ENCODE measurements at places on chromosomes 12 and 14.

DNA sequence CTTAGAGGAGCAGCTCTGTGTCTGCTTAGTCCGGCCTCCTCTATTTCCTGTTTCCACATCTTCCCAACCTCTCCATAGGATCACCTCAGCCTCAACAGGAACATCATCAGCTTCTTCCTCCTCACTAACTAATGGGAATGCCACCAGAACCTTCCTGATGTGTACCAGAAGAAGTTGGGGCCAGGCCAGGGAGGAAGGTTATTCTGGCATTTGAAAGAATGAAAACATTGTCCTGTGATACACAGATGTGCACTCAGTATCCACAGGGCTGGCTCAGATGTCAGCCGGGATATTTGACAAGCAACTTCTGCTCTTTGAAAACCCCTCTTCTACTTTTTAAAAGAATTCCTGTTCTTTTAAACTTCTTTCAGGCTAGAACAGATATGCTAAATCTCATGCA lies 63.6 kb downstream of the TMEM30B start:
- DNase-seq = no peak

DNA sequence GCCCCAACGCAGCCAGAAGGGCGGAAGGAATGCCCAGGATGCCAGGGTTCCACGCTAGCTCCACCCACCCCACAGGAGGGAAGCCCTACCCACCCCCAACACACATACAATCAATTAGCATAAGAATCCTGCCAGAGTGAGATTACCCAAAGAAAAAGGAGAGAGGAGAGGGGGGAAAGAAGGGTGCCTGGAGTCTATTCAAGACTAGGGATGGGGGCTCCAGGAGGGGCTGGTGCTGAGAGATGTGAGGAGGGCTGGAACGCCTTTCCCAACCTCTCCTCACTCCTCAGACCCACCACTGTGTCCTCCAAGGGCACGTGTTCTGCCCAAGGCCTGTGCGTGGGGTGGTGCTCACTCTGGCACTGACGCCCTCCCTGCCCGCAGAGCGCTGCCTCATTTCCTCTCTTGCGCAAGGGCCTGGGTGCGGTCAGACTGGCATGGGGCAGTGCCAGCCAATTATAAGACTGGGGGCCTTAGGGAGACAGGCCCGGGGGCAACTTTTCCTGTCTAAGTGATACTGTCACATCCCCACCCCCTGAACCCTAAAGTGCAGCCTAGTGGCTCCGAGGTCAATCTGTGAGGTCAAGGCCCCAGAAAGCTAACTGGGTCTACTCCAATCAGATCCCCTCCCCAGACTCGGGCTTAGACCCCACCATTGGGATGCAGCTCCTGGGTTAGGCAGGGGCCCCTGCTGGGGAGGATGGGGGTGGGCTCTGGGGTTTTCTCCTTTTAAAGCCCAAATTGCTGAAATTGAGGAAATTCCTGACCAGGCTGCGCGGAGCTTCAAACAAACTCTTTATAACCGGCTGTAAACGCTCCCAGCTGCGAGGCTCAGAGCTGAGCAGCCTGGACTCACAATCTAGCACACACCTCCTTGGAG lies 10.2 kb upstream of the ITGB7 start:
- no peak for DNase-seq

- no peak for DNase-seq
These were observed 194.4 kb downstream of the RASSF9 start for GRCh38 chr12:85641796-85642195.

GRCh38 chr14:38357557-38357956 lies 101.7 kb upstream of the CLEC14A start:
- DNase-seq = no peak

GRCh38 chr12:84191779-84192178 lies 720.8 kb downstream of the SLC6A15 start:
- no peak for DNase-seq

GRCh38 chr14:55512421-55512820 lies 67.6 kb upstream of the KTN1 start:
- no peak for DNase-seq

GRCh38 chr14:96649327-96649601 lies 147.1 kb downstream of the PAPOLA start:
- DNase-seq = no peak

- peak; percentile 16 for DNase-seq
These were observed 6.2 kb downstream of the CHST11 start for GRCh38 chr12:104462931-104463339.

GRCh38 chr12:27284751-27285150 lies 40.7 kb downstream of the STK38L start:
- DNase-seq = no peak

DNA sequence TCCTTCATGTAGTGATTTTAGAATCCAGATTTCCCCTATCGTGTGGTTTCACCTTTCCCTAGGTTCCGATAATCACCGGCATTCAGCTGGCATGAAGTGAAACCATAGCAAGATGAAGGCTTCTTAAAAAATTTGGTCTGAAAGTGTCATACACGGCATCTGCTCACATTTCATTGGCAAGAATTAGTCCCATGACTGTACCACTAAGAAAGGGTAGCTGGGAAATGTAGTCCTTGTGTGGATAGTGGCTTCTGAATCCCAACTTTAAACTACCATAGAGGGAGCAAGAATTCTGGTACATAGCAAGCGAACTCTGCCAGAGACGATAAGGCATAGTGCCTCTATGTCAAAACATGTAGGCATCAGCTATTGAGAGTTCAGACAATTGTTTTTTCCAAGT lies 360.1 kb upstream of the TBX3 start:
- DNase-seq = no peak

DNA sequence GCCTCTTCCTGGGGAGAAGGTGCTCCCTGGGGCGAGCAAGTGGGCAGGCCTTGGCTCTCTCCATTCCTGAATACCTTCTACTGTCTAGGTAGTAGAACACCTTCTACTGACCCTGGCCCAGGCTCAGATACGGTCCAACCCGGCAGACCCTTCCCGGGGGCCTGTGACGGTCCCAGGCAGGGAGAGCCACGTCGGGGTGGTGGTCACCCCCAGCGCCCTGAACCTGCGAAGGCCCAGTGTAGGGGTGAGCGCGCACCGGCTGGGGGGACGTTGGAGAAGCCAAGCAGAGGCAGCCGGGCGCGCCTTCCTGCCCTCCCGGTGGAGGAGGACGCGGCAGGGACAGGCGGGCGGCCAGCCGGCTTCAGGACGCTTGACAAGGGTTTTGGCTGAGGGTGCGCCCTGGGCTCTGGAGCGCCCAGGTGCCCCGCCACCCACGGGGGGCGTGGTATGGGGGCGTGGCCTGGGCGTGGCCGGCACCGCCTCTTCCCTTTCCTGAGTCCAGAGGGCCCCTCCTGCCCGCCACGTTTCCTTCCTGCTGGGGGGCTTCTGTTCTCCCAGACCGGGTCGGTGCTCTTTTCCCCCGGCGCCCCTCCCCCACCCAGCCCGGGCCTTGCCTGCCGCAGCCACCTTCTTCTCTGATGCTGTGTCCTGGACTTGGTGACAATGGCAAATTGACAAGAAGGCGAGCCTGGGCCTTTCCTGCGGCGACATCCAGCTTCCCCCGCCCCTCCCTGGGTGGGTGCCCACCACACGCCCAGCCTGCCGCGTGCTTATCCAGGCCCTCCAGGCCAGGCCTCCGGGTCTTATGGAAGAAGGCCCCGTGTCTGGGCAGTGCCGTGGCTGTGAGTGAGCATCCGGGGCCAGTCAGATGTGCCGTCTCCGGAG lies 24.5 kb upstream of the PPP1R13B start:
- peak; percentile 91 for DNase-seq

- DNase-seq = no peak
These were observed 119.3 kb upstream of the OVCH1 start for GRCh38 chr12:29616664-29617406.

DNA sequence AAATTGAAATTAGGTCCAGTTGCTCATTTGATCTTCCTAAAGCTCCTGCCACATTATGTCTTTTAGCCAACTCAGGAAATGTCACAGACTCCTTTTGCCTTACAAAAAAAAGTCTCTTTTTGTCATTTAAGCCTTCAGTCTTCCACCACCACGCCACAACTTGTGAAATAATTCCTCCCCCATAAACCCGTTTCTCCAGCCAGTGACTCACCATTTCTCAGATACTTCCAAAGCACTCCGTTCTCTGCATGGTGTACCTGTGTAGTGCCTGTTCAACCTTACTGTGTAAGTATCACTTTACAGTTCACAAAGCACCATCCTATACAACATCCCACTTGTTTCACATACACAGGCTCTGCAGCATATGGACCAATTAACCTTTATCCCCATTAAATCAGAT lies 139.5 kb upstream of the AEBP2 start:
- DNase-seq = no peak

- no peak for DNase-seq
These were observed 21.1 kb downstream of the EVL start for GRCh38 chr14:100086361-100086760.

DNA sequence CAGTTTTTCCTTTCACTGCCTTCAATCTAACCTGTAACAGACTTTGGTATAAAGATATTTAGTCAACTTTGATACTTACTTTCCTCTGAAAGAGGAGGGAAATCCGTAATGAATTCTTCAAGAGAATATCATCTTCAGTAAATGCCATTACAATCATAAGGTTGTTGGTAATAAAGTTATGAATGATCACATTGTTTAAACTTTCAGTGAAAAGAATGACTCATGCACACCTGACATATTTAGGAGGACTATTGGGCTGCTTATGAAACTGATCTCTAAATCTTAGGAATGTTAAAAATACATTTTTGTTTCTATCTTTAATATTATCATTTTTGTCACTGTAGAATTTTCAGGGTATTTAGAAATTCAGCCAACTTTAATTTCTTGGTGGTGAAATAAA lies 474.7 kb downstream of the SLC16A7 start:
- DNase-seq = no peak

DNA sequence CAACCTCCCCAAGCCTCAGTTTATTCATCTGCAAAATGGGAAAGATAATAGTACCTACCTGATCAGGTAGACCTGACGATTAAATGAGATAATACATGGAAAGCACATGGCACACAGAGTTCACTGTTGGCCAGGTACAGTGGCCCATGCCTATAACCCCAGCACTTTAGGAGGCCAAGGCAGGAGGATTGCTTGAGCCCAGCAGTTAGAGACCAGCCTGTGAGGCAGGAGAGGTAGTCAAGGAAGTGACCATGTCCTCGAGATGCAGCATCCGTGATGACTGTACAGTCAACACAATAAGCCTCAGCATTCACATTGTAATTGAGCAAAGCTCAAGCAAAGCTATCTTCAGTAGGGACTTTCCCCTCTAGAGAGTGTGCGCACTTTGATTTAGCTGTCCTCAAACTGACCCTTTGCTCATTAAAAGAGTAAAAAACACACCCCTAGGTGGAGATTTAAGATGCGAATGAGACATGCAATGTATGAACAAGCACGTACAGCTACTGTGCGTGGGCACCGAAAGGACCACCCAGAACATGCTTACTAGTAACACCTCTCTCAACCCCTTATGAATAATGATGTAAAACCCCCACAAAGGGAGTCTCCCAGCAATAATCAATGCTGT lies 9.9 kb downstream of the ISCU start:
- no peak for DNase-seq

DNA sequence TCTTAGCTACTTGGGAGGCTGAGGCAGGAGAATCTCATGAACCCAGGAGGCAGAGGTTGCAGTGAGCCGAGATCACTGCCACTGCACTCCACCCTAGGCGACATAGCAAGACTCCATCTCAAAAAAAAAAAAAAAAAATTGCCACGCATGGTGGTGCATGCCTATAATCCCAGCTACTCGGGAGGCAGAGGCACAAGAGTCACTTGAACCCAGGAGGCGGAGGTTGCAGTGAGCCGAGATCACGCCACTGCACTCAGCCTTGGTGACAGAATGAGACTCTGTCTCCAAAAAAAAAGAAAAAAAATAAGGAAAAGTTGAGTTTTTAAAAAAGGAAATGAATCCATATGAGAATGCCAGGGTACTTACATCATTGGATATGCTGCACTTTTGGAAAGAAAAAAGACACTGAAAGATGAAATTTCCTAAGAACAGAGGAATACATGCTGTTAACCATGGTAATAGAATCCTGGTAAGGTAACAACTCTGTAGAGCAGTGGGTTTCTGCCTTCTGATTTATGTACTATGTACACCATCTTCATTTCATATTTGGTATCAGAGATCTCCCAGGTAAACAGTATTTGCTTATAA lies 222.7 kb downstream of the ERC1 start:
- DNase-seq = no peak

DNA sequence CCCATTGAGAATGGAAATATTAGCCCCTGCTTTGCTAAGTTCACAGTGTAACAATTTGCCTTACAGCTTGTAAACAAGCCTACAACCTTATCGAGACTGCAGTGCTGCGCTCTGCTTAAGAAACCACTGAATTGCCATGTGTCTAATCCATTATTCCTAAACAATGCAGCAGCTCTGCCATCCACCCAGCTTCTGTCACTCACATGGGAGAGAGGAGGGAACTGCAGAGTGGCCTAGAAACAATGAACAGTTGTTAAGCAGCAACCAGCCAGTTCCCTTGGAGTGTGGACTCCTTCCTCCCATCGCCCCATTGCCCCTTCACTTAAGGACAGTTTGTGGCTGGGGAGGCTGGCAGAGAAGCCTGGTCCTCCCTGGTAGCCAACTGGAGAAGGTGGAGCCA lies 42.9 kb downstream of the TESPA1 start:
- DNase-seq = no peak

GRCh38 chr12:110466791-110467190 lies 1.3 kb downstream of the GPN3 start:
- no peak for DNase-seq

DNA sequence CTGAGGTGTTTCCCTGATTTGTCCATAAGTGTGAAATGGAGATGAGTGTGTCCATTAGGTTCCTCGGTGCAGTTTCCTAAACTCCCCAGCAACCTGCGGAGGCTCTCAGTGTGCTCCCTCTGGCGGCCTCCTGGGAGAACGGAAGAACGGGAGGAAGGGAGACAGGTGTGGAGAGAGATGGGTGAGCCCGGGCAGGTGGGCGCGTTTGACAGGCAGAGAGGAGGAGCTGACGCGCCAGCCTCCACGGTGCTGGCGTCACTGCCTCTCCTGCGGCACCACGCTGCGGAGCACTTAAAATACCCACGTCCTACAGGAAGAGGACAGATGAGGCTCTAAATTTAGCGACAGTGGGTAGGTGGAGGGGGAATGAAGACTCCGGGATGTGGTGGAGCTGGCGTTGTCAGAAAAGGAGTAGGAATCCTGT lies 26.8 kb upstream of the PEX5 start:
- DNase-seq = no peak

- DNase-seq = no peak
These were observed 48.2 kb downstream of the SETD3 start for GRCh38 chr14:99432485-99432884.

GRCh38 chr14:91371011-91371989 lies 46.3 kb downstream of the CCDC88C start:
- no peak for DNase-seq

GRCh38 chr14:78075555-78076277 lies 94.5 kb upstream of the NRXN3 start:
- DNase-seq = no peak
